ENCODE measurements at places on chromosomes 7 and 10.
A peak's percentile ranks its signal among the peaks of the same experiment; 100 is the strongest.

GRCh38 chr7:82255706-82256105, 187.9 kb downstream of the CACNA2D1 start:
- no peak for DNase-seq

- DNase-seq = peak; percentile 79
Measured at GRCh38 chr10:78960316-78960800, 108.4 kb upstream of the ZMIZ1 start.

- no peak for DNase-seq
Measured at GRCh38 chr10:34205452-34205851, 609.6 kb downstream of the PARD3 start.

DNA sequence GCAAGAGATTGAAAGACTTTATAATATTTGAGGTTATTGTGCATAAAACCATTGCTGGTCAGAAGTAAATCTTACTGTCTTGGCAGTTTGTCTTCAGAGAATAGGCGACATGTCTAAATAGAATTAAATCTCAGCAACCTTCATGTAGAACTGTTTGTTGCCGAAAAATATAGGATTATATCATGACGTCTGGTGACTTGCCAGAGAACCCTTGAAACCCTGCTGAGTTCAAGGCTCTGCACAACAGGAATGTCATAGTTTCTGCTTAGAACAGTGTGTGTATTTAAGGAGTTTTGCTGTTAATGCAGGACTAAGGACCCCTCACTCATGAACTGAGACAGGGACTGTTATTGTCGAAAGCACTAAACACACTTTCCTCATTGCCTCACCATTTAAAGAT, 206.4 kb upstream of the ETV1 start:
- DNase-seq = no peak

DNA sequence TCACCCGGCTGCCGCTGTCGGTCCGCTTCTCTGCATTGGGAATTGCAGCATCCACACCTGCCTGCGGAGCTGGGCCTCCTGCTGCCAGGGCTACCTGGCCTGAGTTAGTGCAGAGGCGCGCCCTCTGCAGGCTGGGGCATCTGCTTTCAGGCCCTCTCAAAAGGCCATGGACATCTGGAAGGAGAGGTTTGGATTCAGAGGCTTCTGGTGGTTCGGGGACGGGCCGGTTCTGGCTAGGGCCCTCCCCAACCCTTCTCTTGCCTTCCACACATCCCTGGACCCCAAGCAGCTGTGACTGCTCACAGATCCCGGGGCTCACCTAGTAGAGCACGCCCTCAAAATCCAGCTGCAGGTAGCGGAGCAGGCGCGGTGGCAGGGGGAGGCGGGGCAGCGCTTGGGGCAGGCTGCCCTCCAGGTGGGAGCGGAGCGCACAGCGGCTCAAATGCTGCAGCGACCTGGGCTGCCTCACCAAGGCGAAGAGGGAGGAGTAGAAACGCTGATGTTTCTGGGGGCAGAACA, 8.4 kb upstream of the GBX1 start:
- DNase-seq = no peak

GRCh38 chr7:84157171-84157570, 37.4 kb downstream of the SEMA3A start:
- no peak for DNase-seq

DNA sequence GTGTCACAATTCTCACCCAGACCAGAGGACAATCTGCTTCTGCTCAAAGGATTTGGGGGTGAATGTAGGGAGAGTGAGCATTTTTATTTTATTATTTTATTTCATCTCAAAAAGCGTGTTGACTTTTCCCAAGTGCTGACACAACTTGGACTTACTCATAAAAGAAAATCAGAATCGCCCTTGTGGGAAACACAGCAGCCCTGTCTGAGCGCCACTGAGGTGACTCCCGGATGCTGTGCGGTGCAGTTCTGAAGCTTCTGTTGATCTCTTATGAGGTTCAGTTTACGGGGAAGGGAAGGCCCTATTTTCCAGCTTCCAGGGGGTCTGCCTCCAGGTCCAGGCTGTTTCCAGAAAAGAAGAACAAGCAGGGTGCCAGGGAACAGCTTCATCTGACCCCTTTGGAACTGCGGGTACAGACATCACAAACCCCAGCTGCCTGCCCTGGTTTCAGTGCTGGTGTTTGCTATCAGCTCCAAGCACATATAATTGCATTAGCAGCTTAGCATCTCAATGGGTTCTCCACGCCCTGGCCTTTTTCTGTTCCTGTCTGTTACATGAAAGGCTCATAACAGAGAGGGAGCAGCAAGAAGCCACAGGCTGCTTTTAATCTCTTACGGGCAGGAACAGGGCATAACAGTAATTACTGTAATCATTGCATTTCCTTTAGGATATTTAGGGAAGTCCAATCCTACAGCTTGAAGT, 52.4 kb downstream of the PARP12 start:
- DNase-seq = no peak

DNA sequence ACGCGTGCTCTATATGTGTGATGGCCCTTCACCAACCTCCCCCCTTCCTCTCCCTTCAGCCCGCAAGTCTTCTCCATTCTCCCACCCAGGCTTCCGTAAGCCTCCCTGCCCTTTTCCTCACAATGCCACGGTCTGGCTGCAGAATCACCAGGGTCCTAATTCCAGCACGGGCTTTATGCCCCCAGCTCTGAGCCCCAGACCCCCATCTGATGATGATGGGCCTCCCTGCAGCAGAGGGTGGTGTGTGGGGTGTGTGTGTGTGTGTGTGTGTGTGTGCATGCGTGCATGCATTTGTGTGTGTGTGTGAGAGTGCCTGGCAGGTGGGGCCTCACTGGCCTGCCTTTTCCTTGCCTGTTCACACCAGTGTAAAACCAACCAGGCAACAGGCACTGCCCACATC, 109.9 kb downstream of the OAT start:
- no peak for DNase-seq

DNA sequence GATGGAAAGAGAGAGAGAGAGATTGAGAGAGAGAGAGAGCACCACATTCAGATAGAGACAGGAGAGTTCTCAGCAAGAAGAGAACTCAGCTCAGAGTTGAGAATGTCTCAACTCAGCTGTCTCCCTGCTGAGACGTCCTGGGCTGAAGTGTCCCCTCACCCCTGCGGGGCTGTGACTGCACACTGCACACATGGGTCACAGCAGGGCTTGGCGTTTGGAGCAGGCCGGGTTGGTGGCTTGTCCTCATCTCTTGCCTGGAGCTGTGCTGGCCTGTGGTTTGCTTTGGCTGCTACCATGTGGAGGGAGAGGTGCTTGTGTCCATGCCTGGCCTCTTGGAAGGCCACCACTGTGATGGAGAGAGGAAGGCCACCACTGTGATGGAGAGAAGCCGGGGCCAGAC, 167.9 kb downstream of the RNF216 start:
- no peak for DNase-seq

DNA sequence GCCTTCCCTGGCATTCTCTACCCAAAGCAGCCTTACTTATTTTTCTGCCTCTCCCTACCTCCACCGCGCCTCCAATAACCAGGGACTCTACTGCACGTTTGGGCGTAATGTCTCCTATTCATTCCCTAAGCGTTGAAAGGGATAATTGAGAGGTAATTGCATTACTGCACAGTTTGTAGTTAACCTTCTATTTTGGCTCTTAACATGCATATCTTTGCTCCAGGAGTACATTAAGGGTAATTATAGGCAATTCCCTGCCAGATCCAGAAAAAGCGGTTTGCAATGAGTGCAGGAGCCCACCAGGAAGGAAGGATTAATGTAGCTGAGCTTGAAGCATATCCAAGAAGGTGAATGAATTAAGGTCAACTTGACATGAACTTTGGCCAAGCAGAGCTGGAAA, 558.4 kb downstream of the TYW1 start:
- no peak for DNase-seq

DNA sequence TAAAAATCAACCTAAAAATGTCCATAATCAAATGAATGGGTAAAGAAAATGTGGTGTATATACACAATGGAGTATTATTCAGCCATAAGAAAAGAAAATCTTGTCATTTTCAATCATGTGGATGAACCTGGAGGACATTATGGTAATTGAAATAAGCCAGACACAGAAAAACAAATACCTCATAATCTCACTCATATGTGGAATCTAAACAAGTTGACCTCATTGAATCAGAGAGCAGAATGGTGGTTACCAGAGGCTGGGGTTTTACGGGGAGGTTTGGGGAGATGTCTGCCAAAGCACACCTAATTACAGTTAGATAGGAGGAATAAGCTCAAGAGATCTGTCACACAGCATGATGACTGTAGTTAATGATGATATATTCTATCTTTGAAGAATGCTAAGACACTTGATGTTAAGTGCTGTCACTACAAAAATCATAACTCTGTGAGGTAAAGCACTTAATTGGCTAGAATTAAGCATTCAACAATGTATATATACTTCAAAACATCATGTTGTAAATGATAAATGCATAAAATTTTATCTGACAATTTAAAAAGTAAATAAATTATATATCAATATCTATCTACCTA, 39.1 kb upstream of the TNPO3 start:
- no peak for DNase-seq

DNA sequence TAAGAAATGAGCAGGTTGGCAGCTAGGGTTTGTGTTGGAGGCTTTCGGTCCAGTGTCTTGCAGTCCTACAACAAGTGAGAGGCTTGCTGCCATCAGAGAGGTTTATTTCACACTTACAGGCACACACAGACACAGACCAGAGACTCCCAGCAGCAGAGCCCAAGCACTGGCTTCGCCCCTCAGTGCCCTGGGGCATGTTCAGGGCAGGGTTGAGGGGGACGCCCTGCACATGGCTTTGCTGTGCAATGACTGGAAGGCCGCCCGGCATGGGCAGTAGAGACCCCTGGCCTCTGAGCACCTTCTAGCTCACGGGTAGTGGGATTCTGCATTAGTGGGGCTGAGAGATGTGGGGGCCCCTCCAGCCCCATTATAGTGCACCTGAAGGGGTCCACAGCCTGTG, 3.8 kb downstream of the SPRN start:
- DNase-seq = no peak
